ENCODE measurements at places on chromosomes 7 and 10.

GRCh38 chr10:26573674-26574073, 123.8 kb upstream of the PDSS1 start:
- DNase-seq: no peak

DNA sequence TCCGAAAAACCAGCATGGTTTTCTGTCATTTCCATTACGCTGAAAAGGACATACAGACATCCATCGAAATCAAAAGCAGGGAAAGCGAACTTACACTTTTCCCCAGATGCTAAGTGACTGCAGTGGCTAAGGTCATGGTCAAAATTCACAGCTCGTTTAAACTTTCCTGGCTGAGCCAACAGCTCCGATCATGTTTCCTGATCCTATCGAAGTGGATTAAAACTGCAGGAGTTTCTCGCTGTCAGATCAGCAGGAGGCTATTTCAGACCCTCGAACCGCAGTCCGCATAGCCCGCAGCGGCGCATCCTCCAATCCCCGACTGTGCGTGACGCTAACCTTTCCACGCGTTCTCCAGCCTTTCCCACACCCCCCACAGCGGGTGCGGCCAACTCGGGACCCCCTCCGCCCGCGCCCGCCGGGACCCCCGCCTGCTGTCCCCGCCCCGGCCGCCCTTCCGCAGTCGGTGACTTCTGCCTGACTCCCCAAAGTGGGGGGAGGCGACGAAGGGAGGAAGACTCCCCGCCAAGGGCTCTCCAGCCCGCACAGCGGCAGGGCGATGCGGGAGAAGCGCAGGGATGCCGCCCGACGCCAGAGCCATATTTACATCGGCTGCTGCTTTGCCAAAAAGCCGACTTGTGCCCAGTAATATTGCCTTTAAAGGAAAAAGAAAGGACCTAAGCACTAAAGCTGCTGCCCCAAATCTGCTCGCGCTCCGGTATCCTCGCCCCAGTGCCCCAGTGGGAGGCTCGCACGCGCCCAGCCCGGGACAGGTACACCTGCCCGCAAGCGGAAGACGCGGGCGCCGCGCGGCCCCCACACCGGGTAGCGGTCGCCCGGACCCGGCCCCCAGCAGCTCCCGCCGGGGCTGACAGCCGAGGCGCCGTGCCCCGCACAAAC, 1.2 kb downstream of the PIP4K2A start:
- peak; percentile 57 for DNase-seq

DNA sequence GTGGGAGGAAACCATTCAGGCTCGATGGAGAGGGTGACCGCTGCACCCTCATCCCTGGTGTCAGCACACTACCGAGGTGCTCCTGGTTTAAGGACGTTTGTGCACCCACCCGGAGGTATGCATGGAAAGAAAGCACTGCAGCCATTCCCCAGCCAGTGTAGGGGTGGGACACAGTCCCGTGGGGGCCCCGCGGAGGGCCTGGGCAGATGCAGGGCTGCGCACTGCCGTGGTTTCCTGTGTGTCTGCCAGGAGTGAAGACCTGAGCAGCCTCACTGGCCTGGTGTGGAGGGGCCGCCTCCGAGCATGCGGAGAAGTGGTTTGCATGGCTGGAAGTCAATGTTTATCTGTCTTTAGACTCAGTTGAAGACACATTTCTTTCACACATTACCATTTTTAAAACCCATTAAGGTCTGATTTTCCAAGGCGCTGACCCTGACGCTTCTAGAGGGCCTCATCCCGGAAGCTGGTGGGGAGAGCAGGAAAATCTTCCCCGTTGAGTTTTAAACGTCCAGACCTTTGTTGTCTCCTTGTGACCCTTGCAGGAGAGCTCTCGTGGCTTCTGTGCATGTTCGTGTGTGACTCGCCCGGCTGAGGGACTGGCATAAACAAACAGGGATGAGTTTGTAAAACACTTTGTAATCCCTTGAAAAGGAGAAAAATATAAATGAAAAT, 188.1 kb downstream of the MGMT start:
- no peak for DNase-seq

DNA sequence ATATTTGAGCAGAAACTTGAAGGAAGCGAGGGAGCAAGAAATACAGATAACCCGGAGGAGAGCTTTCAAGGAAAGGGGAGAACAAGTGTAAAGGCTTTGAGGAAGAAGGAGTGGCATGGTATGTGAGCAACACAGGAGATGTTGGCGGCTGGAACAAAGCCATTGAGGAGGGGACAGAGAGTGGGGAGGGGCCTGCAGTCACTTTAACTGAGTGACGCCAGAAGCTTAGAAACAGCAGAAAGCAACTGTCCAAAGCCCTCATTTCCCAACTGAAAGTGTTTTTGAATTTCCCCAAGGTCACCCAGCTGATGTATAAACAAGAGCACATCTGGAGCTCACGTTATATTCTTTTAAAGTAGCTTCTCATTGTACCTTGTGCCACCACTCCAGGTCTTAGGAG, 19.1 kb downstream of the AUTS2 start:
- peak; percentile 56 for DNase-seq

GRCh38 chr10:131000244-131000643, 311.3 kb downstream of the TCERG1L start:
- no peak for DNase-seq
